Activated CD8-positive, alpha-beta memory T cell treated with anti-CD3 and anti-CD28 coated beads for 24 hours (primary cell): ENCODE measurements at places on chromosomes 6 and 20.
A peak's percentile ranks its signal among the peaks of the same experiment; 100 is the strongest.

DNA sequence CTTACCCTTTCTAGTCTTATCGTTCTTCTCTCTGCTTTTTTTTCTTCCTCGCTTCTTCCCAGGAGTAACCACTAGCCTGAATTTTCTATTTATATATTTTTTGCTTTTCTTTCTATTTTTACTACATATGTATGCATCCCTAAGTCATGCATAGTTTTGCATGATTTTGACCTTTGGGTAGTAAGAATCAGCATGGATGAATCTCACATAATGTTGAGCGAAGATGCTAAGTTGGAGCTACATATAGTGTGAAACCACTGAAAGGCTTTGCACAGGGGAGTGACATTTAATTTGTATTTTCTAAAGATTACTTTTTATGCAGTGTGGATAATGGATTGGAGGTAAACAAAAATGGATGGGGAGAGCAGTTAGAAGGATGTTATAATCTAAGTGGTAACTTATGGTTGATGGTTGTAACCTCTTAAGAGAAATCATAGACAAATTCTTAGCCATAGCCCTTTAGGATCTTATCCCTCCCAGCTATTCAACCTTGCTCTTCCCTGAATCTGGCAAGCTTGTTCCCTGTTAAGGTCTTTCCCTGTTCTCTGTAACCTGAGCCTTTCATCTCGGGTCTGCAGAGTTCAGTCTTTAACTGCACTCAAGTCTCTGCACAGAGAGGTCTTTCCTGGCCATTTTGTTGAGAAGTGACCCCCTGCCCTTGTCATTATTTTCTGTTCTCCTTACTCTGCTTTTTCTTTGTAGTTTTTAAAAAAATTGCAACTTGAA is 18.0 kb downstream of the PEX7 start:
- DNase-seq = no peak

DNA sequence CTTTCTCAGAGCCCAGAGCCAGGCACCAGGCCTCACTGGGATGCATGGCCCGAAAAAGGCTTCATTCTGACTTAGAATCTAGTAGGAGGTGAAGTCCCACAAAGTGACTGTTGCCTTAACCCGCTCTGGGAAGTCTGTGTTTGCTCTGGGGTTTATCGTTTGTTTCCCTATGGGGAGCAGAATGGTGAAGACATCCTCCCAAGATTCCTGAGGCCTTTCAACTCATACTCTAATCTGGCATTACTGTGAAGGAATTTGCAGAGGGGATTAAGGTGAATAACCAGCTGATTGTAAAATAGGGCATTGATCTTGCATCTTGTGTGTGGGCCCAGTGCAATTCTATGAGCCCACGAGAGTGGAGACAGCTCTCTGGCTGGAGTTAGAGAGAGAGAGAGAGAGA is 67.8 kb downstream of the CDH26 start:
- no peak for DNase-seq

DNA sequence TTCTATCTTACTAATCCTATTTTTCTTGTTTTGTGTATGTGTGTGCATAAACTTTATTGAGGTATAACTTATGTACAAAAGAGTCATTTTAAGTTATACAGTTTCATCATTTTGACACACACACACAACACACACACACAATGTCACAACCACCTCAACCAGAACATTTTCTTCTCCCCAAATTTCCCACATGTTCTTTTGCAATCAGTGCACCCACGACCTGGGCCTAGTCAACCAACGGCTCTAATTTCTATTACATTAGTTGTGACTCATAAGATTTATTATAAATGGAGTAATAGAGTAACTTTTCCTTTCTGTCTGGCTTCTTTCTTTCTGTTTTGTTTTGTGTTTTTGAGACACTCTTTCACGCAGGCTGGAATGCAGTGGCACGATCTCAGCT is 9.8 kb upstream of the POM121L2 start:
- DNase-seq = no peak

DNA sequence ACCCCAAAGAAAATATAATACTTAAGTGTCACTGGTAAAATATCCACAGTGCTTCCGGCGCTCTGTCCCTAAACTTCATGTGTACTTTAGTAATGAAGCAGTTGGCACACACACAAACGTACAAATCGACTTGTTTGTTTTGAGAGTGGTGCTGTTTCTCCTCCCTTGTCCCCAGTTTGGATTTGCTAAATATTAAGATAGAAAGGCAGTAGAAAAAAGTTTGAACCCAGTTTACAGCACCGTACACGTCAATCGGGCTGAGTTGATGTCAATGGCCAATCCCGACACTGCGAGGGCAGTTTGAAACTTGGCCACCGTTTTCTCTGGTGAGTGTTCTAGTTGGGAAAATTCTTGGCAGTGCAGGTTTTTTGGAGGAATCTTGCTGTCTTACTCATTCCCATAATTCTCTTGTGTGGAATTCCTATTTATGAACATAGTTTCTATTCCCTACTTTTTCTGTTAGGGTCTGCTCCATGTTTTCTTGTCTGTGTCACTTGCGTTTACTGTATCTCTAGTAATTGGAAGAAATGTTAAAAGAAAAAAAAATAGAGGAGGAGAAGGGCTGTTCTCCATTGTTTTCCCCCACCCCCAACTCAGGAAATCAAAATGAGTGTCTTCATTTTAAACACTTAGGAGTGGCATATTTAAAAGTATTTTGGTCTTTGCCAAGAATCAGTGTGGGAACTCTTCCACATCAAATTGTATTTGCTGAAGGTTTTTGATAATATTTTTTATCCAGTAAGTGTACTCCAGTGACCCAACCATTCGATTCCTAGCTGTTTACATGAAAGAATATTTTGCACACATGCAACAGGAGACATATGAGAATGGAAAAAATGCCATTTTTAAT is 72.3 kb downstream of the OR2B2 start:
- DNase-seq = no peak

- DNase-seq = no peak
These were observed 29.6 kb upstream of the LGSN start for GRCh38 chr6:63349401-63349800.

DNA sequence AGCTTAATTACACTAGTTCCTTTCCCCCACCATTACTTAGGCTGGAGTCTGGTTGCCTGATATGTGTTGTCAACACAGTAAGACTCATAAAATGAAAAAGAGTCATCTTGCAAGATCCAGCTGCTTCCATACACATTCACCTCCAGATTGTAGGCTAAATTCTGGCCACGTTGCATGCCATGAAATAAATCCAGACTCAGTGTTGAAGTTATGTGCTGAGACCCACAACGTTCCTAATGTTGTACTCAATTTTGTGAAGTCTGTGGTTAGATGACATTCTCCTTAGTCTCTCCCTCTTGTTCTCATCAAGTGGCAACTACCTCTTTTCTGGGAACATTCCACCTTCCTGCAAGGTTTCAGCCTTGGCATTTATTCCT is 212.3 kb downstream of the LMBRD1 start:
- DNase-seq = no peak

DNA sequence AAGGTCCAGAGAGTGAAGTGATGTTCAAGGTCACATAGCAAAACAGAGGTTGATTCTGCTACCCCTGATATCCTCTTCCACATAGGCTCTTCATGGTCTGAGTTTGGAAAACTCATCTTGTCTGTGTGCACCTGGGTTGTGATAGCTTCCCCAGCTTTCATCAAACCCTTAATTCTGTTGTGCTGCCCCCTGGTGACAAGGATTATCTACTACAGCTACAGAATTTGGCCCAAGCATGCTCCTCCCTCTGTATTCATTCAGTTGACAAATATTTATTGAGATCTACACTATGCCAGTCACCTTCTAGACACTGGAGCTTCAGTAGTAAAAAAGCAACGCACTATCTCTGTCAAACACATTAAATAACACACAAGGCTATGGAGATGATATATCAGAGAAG is 50.4 kb downstream of the SMPDL3A start:
- peak; percentile 71 for DNase-seq

GRCh38 chr20:62951143-62951895 is 1.2 kb upstream of the SLC17A9 start:
- DNase-seq = no peak

DNA sequence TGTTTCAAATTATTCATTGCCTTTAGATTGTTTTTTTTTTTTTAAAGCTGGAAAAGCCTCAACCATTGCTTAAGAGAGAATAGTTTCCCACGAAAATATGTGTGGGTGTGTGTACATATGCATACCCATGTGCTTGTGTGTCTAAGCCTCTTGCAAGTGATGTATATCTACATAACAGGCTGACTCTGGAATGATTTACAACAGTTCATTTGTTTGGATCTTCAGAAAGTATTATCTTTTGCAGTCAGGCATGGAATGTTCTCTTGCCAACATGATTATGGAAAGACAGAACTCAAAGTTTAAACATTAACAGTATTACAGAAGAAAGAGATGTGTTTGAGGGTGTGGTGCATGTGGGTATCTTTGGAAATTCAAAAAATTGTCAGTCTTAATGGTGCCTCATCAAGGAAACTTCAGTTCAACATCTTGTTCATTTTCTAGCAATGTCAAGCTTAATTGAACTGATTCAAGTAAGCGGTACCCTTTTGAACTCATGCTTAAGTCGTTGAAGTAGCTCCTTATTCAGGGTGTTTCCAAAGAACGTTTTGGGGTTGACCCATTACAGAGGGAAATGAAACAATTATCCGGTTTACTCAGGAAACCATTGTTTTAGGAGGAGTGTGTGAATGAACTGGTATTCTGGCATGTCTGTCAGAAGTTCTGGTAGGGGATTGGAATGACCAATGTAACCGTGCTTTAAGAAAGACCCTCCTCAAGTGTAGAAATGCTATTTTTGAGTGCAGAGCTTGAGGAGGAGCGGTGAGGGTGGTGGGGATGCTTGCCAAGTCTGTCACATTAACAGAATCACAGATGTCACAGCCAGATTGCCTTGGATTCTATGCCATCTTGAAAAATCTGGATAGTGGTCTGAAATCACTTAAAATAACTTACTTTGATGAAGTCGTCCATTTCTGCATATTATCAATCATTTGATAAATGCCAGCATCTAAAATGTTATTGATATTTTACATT is 60.3 kb downstream of the ADGRG6 start:
- no peak for DNase-seq

DNA sequence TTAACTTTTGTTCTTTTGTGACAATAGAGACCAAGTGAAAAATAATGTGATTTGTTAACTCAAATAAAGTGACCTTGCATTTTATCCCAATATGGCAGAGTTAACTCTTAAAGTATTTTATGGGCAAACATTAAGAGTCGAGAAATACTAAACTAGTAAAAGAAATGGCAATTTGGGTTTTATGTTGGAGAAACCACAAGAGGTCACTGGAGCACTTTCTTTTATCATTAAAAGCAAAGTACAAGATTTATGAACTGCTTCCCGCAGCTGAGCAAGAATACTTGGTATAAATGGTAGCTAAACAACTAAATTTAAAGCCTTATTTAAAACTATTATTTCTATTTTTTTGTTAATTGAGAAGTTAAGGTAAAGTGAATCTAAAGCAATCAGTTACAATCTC is 33.5 kb upstream of the MCM9 start:
- DNase-seq = no peak

DNA sequence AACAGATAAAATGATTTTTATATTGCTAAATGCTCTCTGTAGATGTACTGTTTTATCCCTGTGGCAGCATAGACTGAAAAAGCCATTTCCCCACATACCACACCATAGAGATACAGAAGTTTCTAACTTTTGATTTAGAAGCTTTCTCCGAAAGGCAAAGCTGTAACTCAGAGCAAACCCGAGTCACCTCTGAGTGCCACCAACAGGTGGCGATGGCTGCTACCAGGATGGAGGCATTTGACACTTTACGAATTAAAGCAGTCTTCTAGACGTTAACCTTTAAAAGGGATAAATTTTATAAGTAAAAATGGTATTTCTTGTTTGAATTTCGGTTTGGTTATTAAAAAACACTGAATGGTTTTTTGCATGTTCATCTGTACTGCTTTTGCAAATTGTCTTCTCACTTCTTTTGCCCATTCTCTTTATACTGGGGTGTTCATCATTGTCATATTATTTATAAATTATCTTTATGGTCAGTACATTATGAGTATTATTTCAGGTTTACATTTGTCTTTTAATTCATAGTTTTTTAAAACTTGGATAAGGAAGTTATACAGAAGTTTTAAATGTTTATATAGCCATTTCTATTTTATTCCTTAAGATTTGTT is 201.0 kb upstream of the CEP162 start:
- no peak for DNase-seq

- no peak for DNase-seq
These were observed 713.3 kb downstream of the PRKN start for GRCh38 chr6:162014069-162014811.
